Pons (tissue), 1 donor: ENCODE measurements at places on chromosomes 2 and 18.
A peak's percentile ranks its signal among the peaks of the same experiment; 100 is the strongest.

GRCh38 chr2:219576505-219577388 lies 4.6 kb downstream of the INHA start:
- peak; percentile 11 for DNase-seq

DNA sequence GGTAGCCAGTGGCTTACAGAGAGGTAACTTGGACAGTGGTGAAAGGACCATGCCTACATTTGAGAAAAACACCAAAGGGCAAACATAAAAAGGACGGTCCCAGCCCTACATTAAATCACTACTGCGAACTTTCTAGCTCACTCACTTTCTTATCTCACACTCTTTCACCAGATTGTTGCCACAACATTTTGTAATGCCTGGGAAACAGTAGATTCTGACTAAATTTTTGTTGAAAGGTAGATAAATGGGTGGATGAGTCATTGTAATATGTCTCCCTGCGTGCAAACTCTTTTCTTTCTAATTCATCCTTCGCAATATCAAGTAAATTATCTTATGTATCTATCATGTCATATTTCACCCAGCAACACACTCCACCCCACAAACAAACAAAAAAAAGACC lies 192.2 kb downstream of the IRS1 start:
- no peak for DNase-seq

GRCh38 chr2:96608469-96609455 lies 29.4 kb downstream of the KANSL3 start:
- DNase-seq = no peak

DNA sequence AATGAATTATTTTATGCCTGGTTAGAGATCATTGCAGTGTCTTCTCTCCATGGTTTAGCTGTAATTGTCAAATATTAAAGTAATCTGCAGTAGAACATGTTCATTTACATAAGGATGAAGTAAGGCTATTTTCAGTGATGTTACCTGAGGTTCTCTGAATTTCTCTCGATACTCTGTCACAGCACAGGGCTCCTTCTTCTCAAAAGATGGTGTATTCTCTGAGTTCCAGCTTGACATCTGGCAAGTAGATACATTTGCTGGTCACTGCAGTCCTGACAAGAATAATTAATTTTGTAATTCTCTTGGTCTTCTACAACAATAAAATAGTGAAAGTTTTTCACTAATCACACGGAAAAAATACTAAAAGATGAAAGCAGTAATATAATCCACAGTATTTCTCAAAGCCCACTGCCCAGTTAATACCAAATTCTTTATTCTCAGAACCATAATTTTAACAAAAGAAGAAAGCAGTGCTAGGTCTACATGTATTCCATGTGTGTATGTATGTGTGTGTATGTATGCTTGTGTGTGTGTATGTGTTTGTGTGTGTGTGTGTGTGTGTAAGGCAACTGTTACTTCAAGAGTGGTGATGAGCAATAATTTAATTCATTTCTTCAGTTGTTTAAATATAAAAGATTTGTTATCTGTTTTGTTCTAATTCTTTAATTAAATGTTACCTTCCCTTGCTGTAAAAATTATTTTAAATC lies 1165.5 kb upstream of the SLC39A10 start:
- no peak for DNase-seq

- DNase-seq = no peak
Measured at GRCh38 chr18:76386886-76387285, 108.2 kb downstream of the ZNF516 start.

DNA sequence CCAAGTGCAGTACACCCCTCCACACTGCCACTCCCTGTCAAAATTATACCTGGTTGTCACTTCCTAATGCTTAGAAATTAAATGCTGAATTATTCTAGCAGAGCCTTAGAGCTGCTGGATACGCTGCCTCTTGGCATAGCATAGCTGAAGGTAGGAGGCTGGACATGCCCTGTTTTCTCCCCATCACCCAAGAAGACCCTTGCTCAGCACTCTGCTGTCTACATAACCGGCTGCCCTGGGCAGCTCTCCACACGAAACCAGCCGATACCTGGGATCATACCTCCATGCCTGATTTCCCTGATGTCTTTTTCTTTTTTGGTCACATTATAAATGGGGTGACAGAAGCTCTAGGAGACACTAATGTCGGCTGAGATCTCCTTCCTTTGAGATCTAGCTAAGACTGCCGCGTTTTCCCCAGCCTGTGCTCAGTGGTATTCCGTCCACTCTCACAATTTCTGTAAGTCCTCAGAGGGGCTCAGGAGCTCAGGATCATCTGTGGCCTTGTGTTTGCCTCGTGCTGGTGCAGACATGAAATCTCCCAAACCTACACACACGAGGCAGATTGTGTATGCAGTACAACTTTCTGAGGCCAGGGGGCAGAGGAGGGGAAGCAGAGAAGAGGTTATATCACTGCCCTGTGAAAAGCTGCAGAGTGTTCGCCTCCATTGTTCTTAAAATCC lies 13.5 kb upstream of the ZAP70 start:
- peak; percentile 69 for DNase-seq

DNA sequence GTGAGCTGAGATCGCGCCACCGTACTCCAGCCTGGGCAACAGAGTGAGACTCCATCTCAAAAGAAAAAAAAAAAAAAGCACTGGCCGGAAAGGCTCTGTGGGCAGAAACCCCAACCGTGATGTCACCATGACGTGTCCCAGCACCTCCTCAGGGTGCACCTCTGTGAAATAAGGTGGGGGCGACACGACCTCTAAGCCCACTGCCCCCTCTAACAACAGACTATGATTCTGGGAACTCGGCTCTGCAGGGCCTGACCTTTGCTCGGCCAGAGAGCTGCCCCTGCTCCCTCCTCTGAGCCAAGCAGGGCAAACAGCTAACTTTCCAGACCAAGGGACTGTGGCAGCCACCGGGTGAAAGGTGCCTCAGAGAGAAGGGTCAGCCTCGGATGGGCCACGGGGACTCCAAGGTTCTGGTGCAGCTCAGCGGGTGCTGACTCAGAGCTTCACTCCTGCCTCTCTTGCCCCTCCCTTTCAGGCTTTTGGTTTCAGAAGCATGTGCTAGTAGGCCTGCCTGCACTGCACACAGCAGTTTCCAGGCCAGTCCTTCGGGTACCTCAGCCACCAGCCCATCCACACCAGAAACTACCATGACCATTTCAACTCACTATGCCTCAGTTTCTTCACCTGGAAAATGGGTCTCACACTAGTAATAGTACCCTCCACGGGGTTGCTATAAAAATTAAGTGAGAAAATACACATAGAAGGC lies 8.0 kb downstream of the TMBIM1 start:
- DNase-seq = no peak

DNA sequence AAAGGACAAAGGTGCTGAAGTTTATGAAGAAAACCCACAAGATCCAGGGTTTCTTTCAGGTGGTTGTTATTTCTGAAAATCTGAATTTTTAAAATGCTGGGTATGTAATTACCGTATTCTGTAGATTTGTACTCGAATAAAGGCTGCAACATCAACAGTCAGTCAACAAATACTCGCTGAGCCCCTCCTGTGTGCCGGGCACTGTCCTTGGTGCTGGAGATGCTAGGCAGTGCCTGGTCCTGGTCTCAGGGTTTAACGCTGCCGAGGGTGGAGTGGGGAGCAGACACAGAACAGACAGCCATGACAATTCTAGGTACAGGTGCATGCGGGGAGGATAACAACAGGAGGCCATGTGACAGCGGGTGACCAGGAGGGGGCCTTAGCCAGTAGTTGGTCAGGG lies 27.2 kb upstream of the PDIA6 start:
- DNase-seq = no peak

- no peak for DNase-seq
Measured at GRCh38 chr2:221999166-221999565, 299.6 kb downstream of the PAX3 start.

GRCh38 chr18:73835039-73835438 lies 312.6 kb downstream of the FBXO15 start:
- no peak for DNase-seq

- DNase-seq = no peak
Measured at GRCh38 chr2:127485051-127485693, 41.1 kb downstream of the IWS1 start.

- DNase-seq = no peak
Measured at GRCh38 chr2:3575534-3576262, 638 bp downstream of the RPS7 start.

DNA sequence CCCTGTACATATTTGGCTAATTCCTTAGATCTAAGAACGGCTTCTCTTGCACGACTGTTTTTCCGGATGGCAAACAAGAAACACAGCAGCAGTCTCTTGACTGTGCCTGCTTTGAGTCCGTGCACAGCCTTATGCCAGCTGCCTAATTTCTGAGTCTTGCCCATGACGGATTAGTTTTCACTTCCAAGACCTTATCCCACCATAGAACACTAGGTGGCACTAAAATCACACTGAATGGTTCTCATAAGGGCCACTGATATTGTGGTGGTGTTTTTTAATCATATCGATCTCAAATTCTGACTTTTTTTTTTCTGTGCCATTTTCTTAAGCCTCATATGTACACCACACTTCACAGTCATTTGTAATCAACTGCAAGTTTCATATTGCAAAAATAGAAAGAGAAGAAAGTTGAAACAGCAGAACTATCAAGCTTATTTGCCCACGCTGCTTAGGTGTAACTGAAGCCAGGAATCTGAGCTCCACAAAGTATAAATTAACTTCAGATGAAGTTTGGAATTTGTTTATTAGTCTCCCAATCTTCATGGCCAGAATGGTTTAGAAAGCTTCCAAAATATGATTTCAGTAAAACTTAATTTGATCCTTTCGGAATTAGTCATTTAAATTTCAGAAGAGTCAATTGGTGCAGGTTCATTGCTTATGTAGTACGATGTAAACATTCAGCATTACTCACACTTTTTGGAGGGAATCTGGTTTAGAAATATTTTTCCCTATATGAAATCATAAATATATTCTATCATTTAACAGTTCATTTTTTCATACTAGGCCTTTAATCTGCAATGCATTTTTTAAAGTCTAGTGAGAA lies 45.5 kb upstream of the SCN7A start:
- peak; percentile 80 for DNase-seq

DNA sequence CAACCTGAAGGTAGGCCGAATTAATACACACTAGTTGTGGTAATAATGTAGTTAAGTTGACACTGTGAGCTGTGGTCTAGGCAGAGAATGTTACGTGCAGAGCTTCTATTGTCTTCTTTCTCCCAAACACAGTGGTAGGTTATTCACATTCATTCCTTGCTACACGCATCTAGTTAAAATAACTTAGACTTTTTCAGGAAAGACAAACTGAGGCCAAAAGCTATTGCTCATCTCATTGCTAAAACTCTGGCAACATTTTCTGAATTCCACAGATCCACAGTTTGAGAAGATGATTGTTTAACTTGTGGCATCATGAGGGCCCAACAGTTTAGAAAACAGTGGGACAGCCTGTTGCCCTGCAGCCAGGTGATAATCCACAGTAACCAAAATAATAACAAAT lies 850.4 kb upstream of the FSHR start:
- no peak for DNase-seq

GRCh38 chr18:28201056-28201455 lies 24.1 kb upstream of the CDH2 start:
- no peak for DNase-seq

DNA sequence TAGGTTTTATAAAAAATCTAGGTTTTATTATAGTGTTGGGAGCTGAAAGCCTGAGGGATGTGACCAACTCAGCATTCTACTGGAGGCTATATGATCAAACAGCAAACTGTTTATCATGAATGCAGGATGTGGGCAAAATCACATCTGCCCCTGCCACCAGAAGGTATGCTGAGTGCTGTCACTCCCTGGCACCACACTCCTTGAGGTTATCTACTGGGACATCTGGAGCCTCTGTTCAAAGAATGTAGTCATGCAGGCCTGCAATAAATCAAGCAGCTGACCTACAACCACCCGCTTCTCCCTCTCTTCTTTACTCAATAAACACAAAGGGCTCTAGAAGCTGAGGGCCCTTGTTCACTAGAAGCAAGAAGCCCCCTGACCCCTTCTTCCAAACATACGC lies 328.4 kb upstream of the DDX18 start:
- no peak for DNase-seq

DNA sequence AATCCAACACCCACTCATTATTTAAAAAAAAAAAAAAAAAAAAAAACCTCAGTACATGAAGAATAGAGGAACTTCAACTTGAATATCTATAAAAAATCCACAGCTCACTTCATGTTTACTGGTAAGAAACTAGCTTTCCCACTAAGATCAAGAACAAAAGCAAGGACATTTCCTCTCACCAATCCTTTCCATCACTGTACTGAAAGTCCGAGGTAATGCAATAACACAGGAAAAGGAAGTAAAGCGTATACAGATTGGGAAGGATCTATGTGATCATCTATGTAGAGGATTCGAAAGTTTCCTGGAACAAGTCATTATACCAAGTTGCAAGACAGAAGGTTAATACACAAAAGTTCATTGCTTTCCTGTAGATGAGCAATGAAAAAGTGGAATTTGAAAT lies 63.2 kb downstream of the ROCK2 start:
- no peak for DNase-seq

DNA sequence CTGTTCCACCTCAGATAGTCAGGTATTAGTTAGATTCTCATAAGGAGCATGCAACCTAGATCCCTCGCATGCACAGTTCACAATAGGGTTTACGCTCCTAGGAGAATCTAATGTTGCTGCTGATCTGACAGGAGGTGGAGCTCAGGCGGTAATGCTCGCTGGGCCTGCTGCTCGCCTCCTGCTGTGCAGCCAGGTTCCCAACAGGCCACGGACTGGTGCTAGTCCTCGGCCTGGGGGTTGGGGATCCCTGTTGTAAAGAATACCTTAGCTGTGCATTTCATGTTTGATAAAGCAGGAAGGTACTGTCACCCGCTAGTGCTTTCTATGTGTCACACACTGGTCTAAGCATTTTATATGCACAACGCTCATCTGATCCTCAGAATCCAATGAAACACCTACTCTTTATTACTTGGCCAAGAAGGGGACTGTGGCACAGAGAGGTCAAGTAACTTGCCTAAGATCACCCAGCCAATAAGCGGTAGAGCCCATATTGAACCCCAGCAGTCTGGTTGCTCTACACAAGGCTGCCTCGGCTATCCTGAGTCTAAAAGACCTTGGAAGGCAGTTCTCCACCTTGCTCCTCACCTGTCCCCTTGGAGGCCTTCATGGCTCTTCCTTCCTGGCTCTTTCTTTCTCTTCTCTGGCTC lies 35.8 kb downstream of the SLC4A3 start:
- no peak for DNase-seq

GRCh38 chr2:182733572-182733971 lies 17.5 kb downstream of the DNAJC10 start:
- DNase-seq = no peak

DNA sequence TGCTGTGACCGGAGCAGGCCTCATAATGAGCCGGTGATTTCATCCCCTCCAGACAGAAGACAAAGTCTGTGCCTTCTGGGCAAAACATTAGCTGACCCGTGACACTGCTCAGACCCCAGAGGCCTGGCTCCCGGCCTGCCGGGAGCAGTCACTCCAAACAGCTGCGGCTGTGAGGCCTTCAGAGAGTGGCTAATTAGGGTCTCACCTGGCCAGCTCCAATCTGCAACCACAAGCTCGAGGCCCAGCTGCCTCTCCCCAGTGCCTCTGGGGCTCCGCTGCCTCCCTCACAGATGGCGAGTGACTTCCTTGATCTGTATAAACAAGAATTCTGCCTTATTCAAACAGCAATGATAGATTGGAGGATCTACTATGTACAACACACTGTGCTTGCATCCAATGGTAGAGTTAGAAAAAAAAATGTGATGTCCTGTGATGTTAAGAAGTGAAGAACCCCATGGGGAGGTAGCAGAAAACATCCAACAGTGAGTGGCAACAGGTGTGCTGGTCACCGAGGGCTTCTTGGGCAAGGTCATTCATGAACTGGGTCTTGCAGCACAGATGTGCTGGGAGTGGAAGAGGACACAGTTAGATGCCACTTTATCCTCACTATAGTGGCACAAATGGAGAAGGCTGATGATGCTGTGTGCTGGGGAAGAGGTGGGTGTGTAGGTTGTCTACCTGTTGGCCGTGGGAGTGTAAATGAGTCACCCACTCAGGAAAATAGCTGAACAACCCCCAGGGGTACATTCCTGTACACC lies 98.2 kb upstream of the ASAP2 start:
- DNase-seq = no peak
